GM23248 (cell line): ENCODE measurements at places on chromosomes 7 and 10. TPM values are rescaled to one million over a fixed set of nuclear protein-coding genes. Genes with fewer than 3 reads are reported as not detected.

Gene VPS37D
- total RNA-seq: 3.5 and 5.9 TPM in 2 replicates

DNA sequence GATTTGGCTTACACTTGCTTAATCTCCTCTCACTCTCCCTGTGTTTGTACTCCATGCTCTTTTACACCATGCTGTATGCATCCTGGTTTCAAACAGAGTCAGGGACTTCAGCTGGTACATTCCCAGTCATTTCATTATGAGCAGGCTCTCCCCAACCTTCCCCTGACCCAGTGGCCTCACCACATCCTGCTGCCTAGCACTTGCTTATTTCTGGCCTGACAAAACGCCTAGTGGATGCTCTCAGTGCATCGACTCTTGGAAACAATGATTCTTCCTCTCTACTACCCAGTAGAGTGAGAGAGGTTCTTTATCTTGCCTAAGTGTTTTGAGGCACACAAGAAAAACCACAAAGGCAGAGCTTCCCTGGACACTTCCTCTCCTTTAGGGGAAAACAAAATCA, 63.4 kb downstream of the CAV1 start:
- H3K4me3 ChIP-seq: no peak overlapping the region
- peak; percentile 88 for DNase-seq
- no peaks in the 10 kb centered on the region for H3K36me3 ChIP-seq
- H3K27me3 ChIP-seq: no peaks in the 10 kb centered on the region
- H3K27ac ChIP-seq: peak overlapping the region; percentile 76

Gene IFIT2
- 3.5 and 7.0 TPM in 2 replicates for total RNA-seq

Gene SOSTDC1
- total RNA-seq: not detected in 2 replicates

GRCh38 chr10:76626386-76626785, 1011.2 kb downstream of the KCNMA1 start:
- DNase-seq: no peak
- H3K27me3 ChIP-seq: peaks cover 6% of the 10 kb centered on the region; the same call in 1 of the 2 replicates
- no peaks in the 10 kb centered on the region for H3K36me3 ChIP-seq
- H3K4me1 ChIP-seq: no peaks in the 10 kb centered on the region
- H3K27ac ChIP-seq: no peak overlapping the region

Gene COL1A2
- total RNA-seq: 10,930 and 11,288 TPM in 2 replicates

Gene TLX1
- total RNA-seq: not detected in 2 replicates

- H3K4me1 ChIP-seq: peaks cover 68% of the 10 kb centered on the region
- H3K27me3 ChIP-seq: no peaks in the 10 kb centered on the region
- peak; percentile 40 for DNase-seq
- H3K27ac ChIP-seq: peak overlapping the region; percentile 77
These were observed 121.0 kb downstream of the NEURL1 start for GRCh38 chr10:103614306-103615158.
